ENCODE measurements at places on chromosomes 2 and 18. TPM values are rescaled to one million over a fixed set of nuclear protein-coding genes. Genes with fewer than 3 reads are reported as not detected.

- peak; percentile 65 for DNase-seq
Observed at GRCh38 chr2:64017811-64018700, 1.2 kb downstream of the VPS54 start.

- DNase-seq: peak; percentile 69
Observed at GRCh38 chr18:44838971-44839666, 158.4 kb downstream of the SETBP1 start.

GRCh38 chr2:16207151-16207550, 266.8 kb downstream of the MYCN start:
- DNase-seq: no peak

DOK6 gene
- 0.76 TPM for total RNA-seq

TCF23 gene
- not detected for total RNA-seq

All from GM23248 (cell line).